ENCODE measurements at places on chromosomes 1 and 21. TPM values are rescaled to one million over a fixed set of nuclear protein-coding genes. Genes with fewer than 3 reads are reported as not detected.

SH3BGR gene
- 5.8 TPM for polyA plus RNA-seq

IRF2BP2 gene
- 138 TPM for polyA plus RNA-seq

SDC3 gene
- 25.2 TPM for polyA plus RNA-seq

S100A5 gene
- polyA plus RNA-seq = 1.1 TPM

OR2L13 gene
- polyA plus RNA-seq = 0.07 TPM

RHCE gene
- 1.4 TPM for polyA plus RNA-seq

PTGER3 gene
- 49.1 TPM for polyA plus RNA-seq

ABCA4 gene
- polyA plus RNA-seq = 6.0 TPM

C1orf87 gene
- polyA plus RNA-seq = 0.47 TPM

- no peak for DNase-seq
Measured at GRCh38 chr1:151713874-151714273, 2.7 kb downstream of the CELF3 start.

DNA sequence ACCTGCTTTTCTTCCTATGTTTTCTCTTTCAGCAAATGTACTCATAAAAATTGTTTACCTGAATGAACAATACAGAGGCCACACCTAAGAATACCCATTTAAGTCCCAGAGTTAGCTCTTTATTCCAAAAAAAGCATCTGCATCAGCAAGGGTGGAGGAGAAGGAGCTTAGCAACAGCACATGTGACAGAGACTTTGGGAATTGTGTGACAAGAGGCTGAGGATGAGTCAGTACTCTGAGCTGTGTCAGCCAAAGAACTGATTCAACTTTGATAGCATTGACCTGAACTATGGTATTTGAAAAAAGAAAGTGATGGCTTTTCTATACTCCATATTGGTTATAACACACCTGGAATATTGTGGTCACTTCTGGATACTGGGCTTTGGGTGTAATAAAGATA, 162.7 kb downstream of the ZNF648 start:
- no peak for DNase-seq

DNA sequence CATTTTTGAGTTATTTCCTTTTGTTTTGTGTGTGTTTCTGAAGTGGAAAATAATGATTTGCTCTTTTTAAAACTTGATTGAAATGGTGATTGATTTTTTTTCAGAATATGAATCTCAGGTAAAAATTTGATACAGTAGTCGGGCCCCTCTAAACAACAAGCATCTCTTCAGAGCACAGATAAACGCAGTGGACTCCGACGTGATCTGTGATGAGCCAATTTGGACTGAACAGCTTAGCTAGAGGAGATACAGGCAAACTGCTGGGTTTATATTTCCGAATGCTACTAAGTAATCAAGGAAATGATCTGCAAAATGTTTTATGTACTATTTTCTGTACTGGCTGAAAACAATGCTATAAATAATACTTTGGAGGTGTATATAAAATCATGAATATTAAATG, 705.7 kb upstream of the RGS18 start:
- no peak for DNase-seq

DNA sequence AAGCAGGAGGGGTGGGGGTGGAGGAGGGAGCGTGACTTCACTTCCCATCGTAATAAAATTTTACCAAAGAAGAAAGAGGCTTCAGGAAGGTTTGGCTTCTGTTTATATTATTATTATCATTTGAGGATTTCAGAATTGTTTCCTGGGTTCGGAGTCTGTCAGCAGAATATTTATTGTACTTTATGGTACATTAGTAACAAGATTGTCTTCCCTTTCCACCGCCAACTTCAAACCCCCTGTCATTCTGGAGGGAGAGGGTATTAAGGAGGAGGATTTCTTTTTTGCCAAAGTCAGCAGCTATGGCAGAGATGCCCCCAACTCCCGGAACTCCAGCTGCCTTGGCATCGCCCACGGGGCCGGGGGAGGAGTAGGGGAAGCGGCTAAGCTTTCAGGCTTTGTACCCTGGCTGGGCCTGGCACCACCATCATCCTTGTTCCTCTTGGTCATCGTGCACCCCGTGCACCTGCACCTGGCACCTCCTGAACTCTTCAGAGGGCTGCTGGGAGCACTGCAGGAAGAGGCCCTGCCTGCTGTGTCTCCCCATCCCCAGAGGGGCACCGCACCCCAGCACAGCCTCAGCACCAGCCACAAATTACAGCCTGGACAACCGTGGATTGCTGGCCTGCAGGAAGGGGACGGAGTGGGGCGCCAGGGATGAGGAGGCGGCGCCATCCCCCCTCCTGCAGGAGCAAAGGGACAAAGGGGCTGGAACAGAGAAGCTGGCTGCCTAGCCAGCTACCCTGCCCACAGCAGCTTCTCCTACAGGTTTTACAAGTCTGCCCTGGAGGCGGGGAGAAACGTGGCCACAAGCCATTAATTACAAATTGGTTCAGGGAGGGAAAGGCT, 24.0 kb upstream of the PAX7 start:
- no peak for DNase-seq

DNA sequence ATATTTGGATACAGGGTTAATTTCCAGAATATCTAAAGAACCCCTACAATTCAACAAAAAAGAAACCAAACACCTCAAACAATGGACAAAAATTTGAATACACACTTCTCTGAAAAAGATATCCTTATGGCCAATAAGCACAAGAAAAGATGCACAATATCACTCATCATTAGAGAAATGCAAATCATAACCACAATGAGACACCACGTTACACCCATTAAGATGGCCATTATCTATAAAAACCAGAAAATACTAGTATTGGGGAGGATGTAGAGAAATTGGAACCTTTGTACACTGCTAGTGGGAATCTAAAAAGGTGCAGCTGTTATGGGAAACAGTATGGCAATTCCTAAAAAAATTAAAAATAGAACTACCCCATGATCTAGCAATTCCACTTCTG, 4.9 kb downstream of the ADAM30 start:
- no peak for DNase-seq

DNA sequence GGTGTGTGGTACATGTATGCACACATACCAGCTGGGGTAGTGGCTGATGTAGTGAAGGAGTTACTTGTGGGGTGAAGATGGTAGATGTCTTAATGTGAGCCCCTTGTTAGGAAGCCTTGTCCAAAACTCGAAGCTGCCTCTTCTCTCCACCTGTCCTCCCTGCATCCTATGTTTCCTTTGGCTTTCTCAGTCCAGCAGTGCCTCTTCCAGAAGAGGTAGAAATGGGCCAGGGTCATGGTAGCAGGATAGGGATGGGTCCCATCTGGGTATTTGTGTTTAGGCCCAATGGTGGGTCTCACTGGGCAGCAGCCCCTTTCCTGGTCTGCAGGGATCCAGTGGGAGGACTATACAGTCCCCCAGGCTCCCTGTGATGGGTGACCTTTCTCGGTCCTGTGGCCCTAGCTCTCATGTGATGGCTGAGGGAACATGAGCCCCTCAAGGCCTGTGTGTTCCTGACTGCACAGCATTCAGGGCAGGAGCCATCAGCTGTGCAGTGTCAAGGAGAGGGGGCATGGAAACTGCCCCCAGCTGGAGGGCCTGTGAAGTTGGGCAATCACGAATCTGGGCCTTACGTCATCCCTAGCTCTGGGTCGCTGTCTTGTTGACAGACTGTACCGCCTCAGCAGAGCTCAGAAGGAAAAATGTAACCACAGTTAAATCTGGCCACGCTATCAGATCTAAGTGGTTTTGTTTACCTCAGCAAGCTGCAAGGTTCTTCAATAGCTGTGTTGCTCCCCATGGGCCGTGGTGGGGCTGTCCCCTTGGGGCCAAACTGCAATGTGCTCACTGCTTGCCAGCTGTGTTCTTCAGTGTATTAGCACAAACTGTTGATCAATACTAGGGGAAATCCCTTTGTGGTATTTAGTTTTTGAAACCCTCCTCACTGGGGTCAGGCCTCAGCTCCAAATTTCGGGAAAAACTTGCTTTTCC, 82.7 kb downstream of the NOS1AP start:
- DNase-seq = no peak

DNA sequence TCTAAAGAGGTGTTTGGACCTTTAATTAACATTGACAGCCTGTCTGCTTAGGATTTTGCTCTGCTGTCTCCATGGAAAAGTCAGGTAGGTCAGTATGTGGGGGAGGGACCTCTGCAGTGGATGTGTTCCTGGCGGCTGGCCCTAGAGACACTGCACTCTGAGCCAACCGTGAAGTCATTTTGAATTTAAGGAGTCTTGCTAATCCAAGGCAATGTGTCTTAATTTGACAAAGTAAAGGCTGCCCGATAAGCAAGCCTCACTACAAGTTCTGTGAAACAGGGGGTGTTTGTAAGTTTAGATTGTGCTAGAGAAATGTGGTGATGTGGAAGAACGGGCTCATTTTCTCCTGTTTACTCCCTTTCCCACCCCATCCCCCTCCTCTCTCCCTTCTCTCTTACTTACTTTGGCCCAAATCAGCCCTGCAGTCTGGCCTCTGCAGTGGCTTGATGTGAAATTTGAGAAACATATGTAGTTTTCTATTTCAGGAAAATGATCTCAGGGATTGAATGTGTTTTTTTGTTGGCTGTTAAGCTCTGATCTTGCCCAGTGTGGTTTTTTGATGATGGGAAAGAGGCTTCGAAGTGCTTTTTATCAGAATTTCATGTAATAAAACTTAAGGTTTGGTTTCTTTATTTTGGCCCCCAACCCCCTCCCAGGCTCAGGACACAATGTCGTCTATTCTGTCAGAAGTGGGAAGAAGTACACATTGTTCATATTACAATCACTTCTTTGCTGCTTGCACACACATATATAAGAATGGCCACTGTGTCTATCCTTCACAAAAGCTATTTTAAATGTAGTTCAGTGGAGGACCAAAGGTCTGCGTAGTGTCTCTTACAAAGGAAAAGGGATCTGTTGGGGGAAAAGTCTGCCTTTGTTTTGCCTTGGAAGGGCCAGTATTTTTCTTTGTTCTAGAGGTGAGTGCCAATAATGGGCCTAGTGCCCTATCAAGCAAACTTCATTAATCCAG, 96.6 kb downstream of the FGGY start:
- peak; percentile 76 for DNase-seq

DNA sequence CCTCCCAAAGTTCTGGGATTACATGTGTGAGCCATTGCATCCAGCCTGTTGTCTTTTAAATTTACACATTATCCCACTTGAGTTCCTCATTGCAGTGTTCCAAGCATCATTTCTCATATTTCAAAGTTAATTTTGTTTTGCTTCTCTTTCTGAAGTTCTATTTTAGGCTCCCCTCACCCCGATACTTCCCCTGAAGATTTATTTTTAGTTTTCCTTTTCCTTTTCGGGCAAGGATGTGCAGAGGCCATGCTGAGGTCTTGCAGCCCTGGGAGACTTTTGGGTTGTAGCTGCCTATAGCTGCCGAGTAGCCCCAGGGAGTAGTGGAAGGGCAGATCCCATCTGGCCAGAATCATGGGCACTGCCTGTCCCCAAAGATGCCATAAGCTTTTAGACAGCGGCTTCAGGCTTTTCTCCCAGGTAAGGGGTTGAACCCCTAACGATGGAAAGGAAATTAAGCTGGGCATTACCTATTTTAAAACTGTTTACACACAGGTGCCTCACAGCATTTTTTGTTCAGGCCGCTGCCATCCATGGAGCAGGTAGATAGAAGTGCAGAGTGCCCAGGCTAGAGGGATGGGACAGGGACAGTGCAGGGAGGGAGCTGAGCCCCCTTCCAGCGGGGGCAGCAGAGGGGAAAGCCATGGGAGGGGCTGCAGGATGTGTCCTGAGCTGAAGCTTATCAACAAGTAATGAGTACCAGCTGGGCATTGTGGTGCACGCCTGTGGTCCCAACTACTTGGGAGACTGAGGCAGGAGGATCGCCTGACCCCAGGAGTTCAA, 15.9 kb downstream of the PSEN2 start:
- DNase-seq = no peak

DNA sequence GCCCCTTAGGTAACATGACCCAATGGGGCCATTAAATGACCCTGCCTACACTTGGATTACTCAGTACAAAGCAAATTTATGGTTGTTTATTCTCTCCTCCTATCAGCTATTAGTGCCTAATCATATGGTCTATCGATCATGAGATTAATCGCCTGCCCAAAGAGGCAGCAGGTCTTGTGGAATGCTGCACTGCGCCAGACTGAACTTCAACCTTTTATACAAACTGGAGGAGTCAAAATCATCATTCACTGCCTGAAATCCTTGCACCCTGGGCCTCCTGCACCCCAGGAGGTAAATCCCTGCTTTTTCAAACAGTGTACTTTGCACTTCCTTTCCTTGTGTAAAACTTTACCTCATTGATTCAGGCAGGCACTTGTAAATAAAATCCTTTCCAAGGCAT, 69.7 kb downstream of the NFIA start:
- DNase-seq = no peak

GRCh38 chr1:171372418-171373084, 58.6 kb downstream of the FMO4 start:
- no peak for DNase-seq

DNA sequence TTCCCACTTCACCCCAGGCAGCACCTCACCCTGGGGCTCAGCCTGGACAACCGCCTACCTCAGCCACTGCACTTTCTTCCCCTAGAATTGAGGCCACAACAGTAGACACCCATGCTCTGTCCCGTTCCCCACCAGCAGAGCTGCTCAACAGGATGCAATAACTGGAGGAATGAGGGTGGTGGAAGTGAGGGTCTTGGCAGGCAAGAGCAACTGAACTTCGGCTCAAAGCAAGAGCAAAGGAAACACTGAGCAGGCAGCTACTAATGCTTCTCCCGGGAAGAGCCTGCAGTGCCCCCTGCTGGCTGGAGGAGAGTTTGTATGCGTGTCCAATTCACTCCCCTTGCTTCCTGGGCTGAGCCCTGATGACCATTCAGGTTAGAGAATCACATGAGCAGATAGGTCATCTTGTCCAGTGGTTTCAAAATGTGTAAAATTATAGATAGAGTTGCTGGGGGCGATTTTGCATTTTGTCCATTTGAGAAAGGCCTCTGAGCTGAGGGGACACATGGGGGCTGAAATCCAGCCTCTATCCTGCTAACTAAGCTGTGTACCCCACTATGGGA, 13.9 kb downstream of the NT5C1A start:
- DNase-seq = no peak

DNA sequence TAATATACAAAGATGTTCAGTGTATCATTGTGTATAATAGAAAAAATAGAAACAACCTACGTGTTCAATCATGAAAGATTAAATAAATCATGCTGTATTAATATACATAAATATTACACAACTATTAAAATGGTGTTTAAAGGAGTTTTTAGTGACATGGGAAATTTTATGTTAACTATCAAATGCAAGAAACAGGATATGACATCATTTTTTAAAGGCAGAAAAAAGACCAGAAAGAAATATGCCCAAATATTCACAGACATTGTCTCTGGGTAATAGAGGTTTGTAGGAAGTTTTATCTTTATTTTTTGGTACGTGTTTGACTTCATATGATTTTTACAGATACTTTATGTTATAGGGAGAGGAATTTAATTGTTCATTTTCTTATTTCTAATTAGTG, 34.0 kb downstream of the NPHS2 start:
- no peak for DNase-seq

GRCh38 chr21:35398346-35398982, 349.4 kb upstream of the RUNX1 start:
- DNase-seq = no peak

- no peak for DNase-seq
Measured at GRCh38 chr1:17516303-17517214, 22.9 kb upstream of the ARHGEF10L start.

GRCh38 chr1:9687120-9687873, 35.8 kb downstream of the PIK3CD start:
- DNase-seq = no peak

DNA sequence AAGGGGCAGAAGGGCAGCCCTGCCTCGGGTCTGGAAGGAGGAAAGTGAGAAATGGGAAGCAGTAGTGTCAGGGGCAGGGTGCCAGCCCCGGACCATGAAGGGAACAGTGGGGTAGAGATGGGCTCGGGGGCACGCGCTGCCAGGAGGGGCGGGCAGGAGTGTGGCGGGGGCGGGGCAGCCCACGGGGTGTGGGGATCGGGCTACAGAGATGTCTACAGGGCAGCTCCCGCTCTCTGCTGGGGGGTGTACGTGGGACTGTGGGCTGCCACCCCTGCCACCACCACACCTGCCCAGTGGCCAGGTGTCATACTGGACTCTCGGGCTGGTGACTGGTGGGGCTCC, 7.4 kb downstream of the ARHGEF16 start:
- no peak for DNase-seq

Data from right renal cortex interstitium (tissue), 3 donors.